ENCODE measurements at places on chromosomes 2 and 18.

GRCh38 chr2:197071213-197071612 lies 144.7 kb upstream of the PGAP1 start:
- no peak for DNase-seq

DNA sequence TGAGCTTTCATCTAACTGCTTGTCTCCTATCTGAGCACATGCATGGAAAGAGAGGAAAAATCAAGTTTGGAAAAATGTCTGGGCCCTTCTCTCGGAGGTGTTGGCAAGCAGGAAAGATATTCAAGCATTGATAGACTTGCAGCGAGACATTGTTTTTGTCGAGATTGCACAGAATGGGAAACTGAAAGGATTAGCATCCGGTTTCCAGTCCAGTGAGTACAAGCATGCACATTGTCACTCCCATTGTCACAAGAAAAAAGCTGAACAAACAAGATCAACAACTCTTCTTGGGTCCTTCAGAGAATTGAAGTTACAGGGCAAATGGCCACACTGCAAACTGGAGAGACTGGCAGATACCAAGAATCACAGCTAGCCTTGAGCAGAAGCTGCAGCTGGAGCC lies 19.6 kb upstream of the MC5R start:
- no peak for DNase-seq

- no peak for DNase-seq
These were observed 27.7 kb downstream of the LGALSL start for GRCh38 chr2:64481665-64482064.

GRCh38 chr18:75408554-75409506 lies 18.7 kb downstream of the SMIM21 start:
- DNase-seq = no peak

Measured in CD4-positive, alpha-beta T cell treated with Interleukin-6 for 4 hours (primary cell).